A673 (cell line): ENCODE measurements at places on chromosomes 3 and 15. TPM values are rescaled to one million over a fixed set of nuclear protein-coding genes. Genes with fewer than 3 reads are reported as not detected.

DNAJB8 gene
- not detected in 2 replicates for total RNA-seq

DNA sequence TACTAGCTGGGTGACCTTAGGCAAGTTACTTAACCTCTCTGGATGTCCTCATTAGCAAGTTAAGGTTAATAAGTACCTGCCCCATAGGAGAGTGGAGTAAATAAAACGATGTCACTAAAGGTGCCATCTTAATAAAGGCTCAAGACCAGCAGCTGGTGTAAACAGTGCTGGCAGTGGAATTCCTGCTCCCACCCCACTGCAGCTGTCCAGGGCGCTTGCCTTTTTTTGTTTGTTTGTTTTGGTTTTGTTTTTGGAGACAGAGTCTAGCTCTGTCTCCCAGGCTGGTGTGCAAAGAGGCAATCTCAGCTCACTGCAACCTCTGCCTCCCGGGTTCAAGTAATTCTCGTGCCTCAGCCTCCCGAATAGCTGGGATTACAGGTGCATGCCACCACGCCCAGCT lies 28.9 kb downstream of the IDH3A start:
- no peak for DNase-seq

- DNase-seq, result no peak
Observed at GRCh38 chr3:9008550-9009255, 45.4 kb upstream of the RAD18 start.

GRCh38 chr15:65330934-65331645 lies 26.6 kb downstream of the RNU5B-1 start:
- DNase-seq, result no peak

UBA7 gene
- 2.2 and 3.8 TPM in 2 replicates for total RNA-seq
